ENCODE measurements at places on chromosomes 1 and 21. TPM values are rescaled to one million over a fixed set of nuclear protein-coding genes. Genes with fewer than 3 reads are reported as not detected.

The TTC24 gene
- not detected for total RNA-seq

The WNT9A gene
- total RNA-seq = 1.9 TPM

The INSRR gene
- 0.36 TPM for total RNA-seq

The FCRL5 gene
- not detected for total RNA-seq

The RSPH1 gene
- total RNA-seq = 2.4 TPM

The ZYG11A gene
- 0.64 TPM for total RNA-seq

The WDR64 gene
- total RNA-seq = not detected

The OR2T29 gene
- total RNA-seq = not detected

The TMEM82 gene
- not detected for total RNA-seq

The SERPINC1 gene
- total RNA-seq = not detected

The TSACC gene
- not detected for total RNA-seq

The SLC35D1 gene
- total RNA-seq = 14.2 TPM

The RIMS3 gene
- 28.9 TPM for total RNA-seq

The CD164L2 gene
- not detected for total RNA-seq

The SPATC1L gene
- total RNA-seq = 6.0 TPM

The OR2T34 gene
- not detected for total RNA-seq

The MAN1C1 gene
- total RNA-seq = 14.7 TPM

The RRP1B gene
- total RNA-seq = 18.7 TPM

The NKAIN1 gene
- 30.8 TPM for total RNA-seq

The SYT14 gene
- 49.5 TPM for total RNA-seq

The CNTN2 gene
- 47.4 TPM for total RNA-seq

The RAB13 gene
- total RNA-seq = 11.2 TPM

The CHIT1 gene
- 1.5 TPM for total RNA-seq

The C1orf210 gene
- not detected for total RNA-seq

The MANEAL gene
- total RNA-seq = 23.2 TPM

The PRRX1 gene
- total RNA-seq = 13.3 TPM

Measured in cerebellum (tissue), 4 donors.